ENCODE measurements at places on chromosomes 2 and 18.

- no peak for DNase-seq
Observed at GRCh38 chr2:214050731-214051130, 360.1 kb upstream of the VWC2L start.

- no peak for DNase-seq
Observed at GRCh38 chr18:21265971-21266673, 24.1 kb downstream of the GREB1L start.

DNA sequence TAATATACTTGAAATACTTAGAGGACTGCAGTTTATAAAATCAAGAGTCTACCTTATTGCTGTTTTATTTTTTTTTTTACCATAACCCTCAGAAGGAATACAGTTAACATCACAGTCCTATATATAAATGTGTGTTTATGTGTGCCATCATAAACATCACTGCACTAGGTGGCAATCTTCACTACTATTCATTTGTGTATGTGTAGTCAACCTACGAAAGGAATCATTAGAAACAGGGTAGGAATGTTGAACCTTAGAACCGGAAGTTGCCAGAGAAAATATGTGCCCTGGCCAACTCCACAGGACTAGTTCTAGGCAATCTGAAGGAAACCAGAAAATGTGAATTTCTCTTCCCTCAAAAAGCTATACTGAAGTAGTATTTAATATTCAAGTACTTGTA is 3.4 kb downstream of the GEN1 start:
- peak; percentile 19 for DNase-seq

- no peak for DNase-seq
Observed at GRCh38 chr2:42638080-42638784, 69.8 kb downstream of the MTA3 start.

GRCh38 chr18:39232490-39232889 is 1666.9 kb upstream of the CELF4 start:
- no peak for DNase-seq

DNA sequence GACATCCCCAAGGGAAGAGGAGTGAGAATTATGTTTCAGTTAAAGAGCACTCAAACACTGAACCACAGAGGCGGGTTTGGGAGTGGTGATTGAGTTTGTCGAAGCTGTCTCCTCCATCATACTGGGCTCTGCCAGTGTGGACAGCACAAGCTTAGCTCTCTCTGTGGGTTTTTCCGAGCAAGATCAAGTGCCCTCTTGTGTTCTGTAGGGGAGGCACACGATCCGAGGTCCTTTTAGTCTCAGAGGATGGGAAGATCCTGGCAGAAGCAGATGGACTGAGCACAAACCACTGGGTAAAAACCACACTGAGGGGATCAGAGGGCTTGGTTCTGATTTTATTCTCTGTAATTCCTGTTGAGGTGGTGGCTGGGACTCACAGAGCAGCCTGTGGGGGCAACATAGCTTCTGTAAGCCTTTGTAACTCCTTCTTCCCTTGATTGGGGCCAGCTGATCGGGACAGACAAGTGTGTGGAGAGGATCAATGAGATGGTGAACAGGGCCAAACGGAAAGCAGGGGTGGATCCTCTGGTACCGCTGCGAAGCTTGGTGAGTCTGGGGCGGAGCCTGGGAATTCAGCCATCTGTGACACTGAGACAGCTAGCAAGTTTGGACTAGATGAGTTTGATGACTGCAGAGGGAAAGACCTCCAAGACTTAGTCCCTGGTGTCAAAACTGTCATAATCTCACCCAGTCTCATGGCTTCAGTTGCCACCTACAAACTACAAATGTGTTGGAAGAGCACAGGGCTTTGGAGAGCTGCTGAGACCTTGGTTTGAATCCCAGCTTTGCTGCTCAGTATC is 2.0 kb downstream of the NAGK start:
- no peak for DNase-seq

DNA sequence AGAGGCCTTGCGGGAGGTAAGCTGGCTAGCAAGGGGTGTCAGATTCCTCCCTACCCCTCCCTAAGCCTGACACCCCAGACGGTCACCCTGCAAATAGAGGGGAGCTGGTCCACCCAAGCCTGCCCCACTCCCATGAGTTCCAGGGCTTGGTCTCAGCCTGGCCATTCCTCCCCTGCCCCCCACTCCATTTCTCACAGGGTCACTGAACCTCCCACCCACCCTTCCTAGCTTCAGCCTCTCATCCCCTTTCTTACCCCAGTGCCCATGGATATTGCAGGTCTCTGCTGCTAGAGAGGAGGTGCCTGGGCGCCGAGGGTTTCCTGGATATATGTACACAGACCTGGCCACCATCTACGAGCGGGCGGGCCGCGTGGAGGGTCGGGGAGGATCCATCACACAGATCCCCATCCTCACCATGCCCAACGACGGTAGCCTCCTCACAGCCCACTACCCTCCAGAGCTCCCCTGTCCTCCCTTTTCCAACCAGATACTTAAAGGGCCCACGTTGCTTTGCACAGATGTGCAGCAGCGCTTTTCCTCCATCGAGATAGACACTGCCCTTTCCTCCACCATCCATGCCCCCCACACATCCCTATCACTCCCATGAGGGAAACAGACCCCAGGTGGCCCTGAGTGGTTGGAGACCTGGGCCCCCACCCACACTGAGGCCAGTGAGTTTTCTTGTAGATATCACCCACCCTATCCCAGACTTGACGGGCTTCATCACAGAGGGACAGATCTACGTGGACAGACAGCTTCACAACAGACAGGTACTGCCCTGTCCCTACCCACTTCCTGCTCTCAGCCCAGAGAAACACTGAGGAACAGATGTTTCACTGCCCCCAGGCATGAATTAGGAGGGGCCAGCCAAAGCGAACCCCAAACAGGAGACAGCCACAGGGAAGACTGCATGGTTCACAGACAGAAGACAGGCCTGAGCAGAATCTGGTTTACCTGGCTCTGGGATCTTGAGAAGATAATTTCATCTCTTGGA is 15.2 kb upstream of the ANKRD53 start:
- no peak for DNase-seq

DNA sequence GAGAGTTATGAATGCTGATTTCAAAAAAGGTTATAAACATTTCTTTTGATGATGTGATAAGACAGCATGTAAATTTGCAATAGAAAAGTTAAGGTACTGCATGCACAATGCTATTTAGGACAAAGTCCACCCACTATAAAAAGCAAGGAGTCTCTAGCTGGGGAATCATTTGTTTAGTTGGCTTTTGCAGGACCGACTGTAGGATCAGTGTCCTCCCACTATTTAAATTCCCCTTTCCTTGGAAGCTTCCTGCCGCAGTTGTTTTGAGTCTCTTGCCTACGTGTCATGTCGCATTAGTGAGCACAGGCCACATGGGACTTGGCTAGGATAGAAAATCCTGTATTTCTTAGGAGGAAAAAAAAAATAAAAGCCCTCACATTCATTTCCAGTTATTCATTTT is 13.1 kb downstream of the QPCT start:
- peak; percentile 50 for DNase-seq

GRCh38 chr2:237921967-237922492 is 44.8 kb upstream of the UBE2F start:
- DNase-seq = no peak

DNA sequence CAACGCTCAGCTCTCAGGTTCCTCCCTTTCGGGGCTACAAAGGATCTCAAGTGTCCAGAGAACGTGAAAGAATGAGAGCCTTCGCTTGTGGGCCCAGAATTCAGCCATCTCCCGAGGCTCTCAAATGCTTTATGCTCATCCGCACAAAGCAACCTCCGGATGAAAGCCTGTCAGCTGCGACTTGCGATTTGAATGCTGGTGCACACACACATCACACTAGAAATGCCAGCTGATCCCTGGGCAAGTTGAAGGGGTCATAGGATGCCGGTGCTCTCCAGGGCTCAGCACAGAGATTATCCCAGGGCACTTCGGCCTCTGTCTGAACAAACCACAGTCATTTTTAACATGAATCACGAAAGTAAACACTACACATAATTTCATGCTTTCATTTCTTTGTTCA is 141.8 kb upstream of the MYT1L start:
- DNase-seq = no peak

DNA sequence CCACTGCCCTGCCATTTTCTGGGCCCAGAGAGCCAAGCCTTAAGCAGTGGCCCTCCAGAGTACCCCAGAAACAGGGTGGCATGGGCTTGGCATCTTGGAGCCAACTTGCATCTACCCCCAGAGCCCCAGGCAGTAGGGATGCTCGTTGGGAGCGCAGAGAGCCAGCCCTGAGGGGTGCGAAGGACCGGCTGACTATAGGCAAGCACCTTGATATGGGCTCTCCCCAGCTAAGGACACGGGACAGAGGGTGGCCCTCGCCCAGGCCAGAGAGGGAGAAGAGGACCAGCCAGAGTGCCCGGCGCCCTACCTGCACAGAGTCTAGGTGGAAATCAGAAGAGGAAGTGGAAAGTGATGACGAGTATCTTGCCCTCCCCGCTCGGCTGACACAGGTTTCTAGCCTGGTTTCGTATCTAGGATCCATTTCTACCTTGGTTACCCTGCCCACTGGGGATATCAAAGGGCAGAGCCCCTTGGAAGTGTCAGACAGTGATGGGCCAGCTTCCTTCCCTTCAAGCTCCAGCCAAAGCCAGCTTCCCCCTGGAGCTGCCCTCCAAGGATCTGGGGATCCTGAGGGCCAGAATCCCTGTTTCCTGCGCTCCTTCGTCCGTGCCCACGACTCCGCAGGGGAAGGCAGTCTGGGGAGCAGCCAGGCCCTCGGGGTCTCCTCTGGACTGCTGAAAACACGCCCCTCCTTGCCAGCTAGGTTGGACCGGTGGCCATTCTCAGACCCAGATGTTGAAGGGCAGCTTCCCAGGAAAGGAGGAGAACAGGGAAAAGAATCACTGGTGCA is 16.2 kb downstream of the CEP68 start:
- DNase-seq = no peak

GRCh38 chr2:65354773-65355172 is 77.6 kb downstream of the SPRED2 start:
- DNase-seq = no peak

DNA sequence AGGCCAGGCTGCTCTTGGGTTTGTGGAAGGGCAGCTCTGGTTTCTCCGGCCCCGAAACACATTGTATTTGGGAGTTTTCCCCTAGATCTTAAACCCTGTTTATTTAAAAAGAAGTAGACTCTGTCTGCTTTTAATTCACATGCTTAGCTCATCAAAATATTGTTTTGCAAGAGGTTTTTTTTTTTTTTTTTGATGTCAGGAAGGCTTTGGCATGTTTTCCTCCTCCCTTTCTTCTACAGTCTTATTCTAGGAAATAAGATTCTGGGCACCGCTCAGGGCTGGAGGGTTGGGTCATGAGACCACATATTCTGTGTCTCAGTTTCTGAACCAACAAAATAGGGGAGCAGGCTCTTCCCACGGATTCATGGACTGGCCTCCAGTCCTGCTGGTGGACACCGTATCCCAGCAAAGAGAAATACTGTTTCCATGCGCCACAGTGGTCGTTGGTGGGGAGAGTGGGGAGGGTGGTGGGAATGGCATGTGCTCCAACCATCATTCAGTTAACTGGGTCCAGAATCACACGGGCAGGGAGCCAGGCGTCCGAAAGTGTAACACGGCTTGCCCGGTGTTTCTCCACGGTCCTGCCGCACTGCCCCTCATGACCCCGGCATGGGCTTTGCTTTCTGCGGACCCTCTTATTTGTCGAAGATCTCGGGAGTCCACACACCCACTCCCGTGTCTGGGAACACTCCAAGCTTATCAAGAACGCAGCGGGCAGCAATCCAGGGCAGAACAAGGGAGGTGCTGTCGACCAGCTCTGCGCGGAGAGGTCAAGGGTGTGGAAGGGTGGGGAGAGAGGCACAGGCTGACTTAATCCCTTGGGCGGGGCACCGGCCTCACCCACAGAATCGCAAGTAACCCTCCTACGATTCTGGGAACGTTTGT is 176.7 kb downstream of the GLI2 start:
- DNase-seq = peak; percentile 84

- no peak for DNase-seq
Observed at GRCh38 chr2:195606179-195606578, 50.8 kb upstream of the SLC39A10 start.

- peak; percentile 39 for DNase-seq
Observed at GRCh38 chr2:133109772-133110171, 439.8 kb upstream of the LYPD1 start.

GRCh38 chr2:79702905-79703304 is 190.1 kb downstream of the CTNNA2 start:
- DNase-seq = no peak

DNA sequence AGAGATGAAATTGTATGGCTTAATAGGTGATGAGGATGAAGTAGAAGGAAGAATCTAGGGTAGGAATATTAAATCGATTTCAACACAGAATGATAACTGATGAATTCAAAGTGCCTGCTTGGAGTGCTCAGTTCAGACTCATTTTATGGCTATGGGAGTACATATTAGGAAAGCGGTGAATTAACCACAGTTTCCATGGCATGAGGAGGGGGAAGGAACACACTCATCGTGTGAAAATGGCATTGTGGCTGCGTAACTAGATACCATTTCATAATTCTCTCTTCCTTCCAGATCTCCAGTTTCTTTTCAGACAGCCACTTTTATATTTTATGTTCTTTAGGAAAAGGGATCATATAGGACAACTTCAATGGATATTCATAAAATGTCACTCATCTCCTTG is 232.3 kb upstream of the KCNJ3 start:
- no peak for DNase-seq

- DNase-seq = no peak
Observed at GRCh38 chr2:189060096-189060642, 86.0 kb downstream of the COL3A1 start.

DNA sequence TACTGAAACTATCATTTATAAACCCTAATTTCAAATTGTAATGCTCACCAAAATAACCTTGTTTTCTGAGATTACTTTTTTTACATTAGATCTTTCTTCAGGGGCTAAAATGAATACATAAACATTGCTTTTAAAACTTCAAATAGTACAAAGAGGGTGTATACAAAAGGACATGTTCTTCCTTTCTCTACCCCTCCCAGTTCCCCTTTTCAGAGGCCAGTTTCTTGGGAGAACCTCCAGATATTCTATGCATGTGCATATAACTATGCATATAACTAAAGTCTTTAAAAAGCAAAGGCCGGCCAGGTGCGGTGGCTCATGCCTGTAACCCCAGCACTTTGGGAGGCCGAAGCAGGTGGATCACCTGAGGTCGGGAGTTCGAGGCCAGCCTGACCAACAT is 10.6 kb upstream of the FAM117B start:
- DNase-seq = no peak

DNA sequence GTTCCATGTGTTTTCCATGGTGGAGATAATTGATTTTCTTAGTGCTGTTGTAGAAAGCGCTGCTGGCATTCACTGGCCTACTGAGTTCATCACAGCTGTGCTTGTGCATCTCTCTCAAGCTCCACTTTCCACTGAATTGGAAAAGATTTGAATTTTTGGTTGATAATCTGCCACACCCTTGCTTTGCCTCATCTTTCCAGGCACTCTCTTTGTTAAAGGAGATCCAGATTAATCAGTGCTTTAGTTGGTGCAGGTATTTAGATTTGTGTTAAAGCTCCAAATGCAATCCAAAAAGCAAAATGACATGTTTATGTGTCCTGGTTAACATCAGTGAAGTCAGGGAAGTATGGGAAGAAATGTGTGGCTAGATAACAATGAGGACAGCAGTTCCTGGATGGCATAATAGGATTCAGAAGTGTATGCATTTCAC is 2.7 kb upstream of the COL3A1 start:
- peak; percentile 84 for DNase-seq

Measured in umbilical cord (tissue), 2 donors.